Dermis microvascular lymphatic vessel endothelial cell (primary cell): ENCODE measurements at places on chromosomes 3 and 15.
A peak's percentile ranks its signal among the peaks of the same experiment; 100 is the strongest.

- DNase-seq: peak; percentile 12
Measured at GRCh38 chr15:99614749-99615288, 49.0 kb downstream of the MEF2A start.

- no peak for DNase-seq
Measured at GRCh38 chr15:37877851-37878741, 56.3 kb upstream of the TMCO5A start.

DNA sequence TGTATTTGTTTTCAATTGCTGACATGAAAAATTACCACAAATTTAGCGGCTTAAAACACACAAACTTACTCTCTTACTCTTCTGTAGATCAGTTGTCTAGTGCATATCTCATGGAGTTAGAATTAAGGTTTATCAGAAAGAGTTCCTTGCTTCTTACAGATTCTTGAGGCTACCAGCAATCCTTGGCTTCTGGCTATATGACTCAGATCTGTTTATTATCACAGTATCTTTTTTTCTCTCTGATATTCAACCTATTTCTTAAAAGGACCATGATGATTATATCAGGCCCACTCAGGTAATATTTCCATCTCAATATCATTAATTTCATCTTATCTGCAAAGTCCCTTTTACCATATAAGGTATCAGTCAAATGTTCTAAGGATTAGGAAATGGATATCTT is 263.5 kb upstream of the BCHE start:
- no peak for DNase-seq

- no peak for DNase-seq
Measured at GRCh38 chr15:68551296-68551635, 27.5 kb upstream of the CORO2B start.

- no peak for DNase-seq
Measured at GRCh38 chr3:22236490-22237270, 485.7 kb upstream of the ZNF385D start.
